ENCODE measurements at places on chromosomes 5 and 9.

GRCh38 chr9:74742191-74742790, 145.4 kb downstream of the TRPM6 start:
- DNase-seq = no peak

DNA sequence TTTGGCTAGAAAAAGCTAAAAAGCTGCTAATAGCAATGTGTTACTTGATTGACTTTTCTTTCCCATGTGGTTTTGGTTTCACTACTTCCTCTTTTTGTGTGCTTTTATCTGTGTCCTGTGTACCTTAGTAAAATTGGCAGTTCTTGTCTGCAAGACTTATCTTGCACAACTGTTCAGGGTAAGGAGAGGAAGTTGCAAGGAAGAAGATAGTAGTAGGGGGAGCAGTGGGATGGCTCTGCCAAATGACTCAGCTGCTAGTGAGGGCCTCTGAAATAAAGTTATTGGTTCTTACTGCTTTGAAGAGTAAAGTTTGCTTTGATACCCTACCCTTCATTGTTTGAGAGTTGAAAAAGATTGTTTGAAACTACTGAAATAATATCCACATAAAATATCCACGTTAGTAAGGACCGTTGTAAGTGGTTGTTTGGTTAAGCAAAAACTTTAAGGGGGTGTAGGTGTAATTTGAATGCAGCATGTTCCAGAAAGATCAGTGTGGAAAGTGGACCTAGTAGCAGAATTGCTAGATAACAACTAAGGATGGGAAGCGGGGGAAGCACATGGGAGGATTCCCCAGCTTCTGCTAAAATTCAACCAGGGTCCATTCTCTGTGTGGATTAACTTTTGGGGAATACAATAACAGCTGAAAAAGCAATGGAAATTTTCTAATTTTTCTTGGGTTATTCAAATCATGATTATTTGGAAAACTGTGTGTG, 123.5 kb downstream of the SCAMP1 start:
- DNase-seq = no peak

DNA sequence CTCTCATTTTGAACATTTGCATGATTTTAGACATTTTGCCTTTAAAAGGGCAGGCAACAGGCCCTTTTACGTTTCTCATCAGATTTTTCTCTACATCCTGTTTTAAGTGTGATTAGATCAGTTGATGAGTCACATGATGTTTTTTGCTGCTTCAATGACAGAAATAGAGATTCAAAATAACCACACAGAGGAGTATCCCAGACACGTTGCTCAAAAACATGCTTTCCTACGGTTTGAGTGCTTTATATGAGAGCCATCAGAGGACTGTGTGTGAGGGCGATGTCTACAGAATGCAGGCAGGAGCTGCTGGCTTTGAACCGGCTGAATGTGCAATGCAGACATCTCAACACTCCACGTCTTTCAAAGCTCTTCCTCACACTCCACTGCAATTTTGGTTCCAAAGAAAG, 42.1 kb downstream of the OTULIN start:
- DNase-seq = no peak

- DNase-seq = no peak
Observed at GRCh38 chr5:55108661-55109060, 6.2 kb downstream of the GZMA start.

DNA sequence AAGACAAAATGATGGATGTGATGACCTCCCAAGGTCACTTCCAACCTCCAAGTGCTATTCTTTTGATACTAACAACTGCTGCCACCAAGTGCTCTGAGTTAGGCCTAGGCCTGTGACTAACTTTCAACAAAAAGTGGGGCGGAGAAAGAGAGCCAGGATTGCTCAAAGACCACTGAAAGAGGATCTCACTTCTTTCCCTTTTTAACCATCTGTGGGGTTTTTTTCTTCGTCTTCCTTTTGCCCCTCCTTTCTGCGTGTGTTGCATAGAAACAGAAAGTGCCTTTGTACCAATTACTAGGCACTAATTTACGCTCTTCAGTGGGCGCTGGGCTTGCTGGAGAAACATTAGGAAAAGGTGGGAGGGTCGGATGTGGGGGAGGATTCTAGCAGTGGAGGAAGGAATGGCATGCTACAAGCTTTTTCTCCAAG, 8.0 kb downstream of the KLF9 start:
- no peak for DNase-seq
